ENCODE measurements at places on chromosomes 1 and 21.

DNA sequence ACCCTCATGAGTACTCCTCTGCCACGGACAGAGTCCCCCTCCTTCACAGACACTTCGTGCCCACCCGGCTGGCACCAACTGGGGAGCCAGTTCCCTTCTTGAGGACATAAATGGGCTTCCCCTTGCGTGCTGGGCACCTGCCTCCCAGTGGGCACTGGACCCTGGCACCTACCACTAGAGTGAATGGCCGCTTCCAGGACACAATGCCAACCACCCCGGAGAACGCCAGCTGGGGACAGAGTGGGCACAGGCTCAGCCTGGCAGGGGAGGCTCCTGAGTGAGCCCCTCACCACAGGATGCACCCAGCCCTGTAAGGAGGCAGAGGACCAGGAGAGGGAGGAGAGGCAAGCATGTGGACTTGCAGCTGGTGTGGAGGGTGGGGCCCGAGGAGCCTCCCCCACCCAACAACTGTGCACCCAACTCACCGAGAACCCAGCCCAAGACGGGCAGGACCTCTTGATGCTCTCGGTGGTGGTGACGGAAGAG, 1.0 kb downstream of the ENTREP3 start:
- no peak for DNase-seq

DNA sequence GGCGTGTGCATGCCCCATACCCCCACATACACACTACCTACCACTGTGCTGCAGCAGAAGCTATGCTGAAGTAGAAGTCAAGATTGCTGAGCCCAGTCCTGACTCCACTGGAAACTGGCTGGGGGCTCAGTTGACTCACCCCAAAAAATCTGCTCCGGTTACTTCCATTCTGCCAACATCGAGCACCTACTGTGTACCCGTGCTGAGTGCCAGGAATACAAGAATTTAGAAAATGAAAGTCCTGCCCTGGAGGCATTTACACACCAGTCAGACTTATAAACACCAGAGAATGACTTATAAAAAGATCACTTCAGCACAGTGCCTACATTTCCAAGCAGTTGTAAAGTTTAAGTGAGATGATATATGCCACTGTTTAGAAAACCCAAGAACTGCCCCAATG, 99.1 kb downstream of the NMNAT2 start:
- no peak for DNase-seq

DNA sequence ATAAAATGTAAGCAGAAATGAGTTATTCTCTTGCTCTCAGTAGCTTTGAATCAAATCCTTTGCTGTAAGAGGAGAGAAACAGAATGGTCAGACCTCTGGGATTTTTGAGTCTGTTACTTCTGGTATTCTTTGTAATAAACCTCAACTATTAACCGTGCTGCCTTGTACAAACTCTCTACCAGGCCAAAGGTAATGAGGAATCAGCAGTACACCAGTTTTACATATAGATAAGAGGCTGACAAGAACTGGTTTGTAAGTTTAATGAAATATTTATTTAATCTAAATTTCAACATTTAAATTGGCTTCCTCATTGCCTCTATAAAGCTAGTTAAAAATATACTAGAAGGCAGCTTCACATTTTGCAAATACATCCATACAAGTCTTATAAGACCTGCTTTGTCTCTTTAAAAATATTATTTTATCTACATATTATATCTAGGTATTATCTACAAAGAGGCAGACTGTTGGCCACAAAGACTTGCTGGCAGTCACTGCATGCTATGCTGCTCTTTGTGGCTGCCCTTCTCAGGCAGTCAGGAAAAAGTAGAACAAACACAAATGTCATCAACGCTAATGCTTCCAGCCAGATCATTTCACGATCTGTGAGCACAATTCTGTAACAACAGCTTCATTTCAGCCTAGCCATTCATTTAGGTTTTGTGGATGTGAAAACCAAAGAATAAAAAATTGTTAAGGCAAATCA, 173.0 kb downstream of the GABPA start:
- no peak for DNase-seq

GRCh38 chr1:237655778-237656177, 234.9 kb downstream of the ZP4 start:
- no peak for DNase-seq

- no peak for DNase-seq
These were observed 431 bp downstream of the ARPC5 start for GRCh38 chr1:183635099-183635605.

DNA sequence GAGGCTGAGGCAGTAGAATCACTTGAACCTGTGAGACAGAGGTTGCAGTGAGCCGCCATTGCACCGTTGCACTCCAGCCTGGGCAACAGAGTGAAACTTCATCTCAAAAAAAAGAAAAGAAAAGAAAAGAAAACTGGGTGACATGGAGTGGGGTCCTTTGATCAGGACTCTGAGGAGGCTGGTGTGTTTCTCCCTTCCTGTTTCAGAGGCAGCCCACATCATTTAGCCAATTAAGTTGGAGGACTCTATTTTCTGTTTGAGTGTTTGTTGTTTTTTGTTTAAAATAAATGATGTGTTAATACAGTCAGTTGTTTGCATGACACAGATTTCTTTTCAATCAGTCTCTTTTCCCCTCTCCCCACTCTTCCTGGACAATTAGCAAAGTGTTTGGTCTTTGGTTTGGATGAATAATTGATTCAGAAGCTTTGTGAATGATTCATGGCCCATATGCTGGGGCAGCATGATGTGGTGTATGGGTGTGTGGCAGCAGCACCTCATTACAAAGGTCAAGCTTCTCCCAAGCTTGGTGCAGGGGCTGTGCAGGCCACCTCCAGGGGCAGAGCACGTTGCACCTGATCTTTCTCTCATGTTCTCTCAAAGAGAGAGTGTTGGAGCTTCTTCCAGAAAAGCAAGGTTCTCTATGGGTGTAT, 48.8 kb downstream of the CACNA1E start:
- no peak for DNase-seq

GRCh38 chr1:189880135-189880534, 597.5 kb downstream of the BRINP3 start:
- no peak for DNase-seq

DNA sequence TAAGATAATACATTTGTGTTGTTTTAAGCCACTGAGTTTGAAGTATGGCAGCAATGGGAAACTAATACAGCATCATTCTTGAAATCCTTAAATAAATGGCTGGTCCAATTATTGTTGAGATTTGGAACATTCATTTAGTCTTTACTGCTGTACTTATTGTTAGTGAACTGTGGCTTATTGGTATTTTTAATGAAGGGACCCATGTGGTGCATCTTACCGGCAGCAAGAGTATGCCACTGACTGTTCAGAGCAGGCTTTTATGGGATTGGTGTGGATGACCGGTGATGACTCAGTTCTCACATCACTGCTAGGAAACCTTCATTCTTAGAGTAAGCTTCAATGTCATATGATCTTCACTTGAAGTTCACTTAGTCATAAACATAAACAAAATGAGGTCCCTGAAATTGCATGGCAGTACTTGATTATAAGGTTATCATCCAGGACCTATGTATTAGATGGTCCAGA, 31.5 kb downstream of the PRKAA2 start:
- peak; percentile 56 for DNase-seq

DNA sequence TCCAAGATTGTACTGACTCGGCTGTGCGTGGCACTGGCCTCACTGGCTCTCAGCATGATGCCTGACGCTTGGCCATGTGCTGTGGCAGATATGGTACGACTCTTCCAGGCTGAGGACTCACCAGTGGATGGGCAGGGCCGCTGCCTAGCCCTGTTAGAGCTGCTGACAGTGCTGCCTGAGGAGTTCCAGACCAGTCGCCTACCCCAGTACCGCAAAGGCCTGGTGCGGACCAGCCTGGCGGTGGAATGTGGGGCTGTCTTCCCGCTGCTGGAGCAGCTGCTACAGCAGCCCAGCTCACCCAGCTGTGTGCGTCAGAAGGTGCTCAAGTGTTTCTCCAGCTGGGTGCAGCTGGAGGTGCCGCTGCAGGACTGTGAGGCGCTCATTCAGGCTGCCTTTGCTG, 2.9 kb downstream of the IPO13 start:
- DNase-seq = no peak

DNA sequence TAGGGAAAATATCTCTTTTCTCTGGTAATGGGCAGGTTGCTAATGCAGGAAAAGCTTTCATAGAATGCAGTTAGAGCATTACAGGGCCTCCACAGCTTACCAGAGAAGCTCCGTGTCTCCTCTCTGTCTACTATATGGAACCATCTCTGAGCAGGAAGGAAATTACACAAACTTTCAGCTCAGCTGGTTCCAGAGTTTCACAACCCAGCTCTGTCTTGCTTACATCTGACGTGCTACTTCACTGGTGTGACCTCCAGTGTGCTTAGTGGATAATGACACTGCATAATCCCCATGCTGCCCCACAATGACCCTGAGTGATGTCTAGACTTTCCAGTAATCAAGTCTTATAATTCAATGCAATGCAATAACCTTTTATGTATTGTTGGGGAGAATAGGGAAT, 4.3 kb upstream of the FGGY start:
- DNase-seq = no peak
